Esophagus squamous epithelium (tissue), 5 donors: ENCODE measurements at places on chromosomes 4 and X.

DNA sequence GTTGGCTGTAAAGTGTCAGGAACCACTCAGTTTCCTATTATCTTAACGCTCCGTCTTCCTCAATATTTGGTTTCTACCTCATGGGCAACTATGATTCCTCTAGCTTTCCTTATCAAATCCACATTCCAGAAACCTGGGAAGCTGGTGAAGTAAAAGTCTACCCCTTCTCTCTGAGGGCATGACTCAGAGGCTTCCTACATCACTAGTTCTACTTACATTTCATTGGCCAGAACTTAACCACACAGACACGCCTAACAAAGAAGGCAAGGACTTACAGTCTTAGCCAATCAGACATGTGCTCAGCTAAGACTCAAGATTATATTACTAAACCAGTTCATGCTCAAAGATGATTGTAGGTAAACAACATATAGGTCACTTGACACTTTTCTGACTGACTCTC lies 30.4 kb downstream of the COX7B2 start:
- no peak for DNase-seq

GRCh38 chrX:153740631-153741222 lies 16.1 kb downstream of the ABCD1 start:
- DNase-seq: no peak

DNA sequence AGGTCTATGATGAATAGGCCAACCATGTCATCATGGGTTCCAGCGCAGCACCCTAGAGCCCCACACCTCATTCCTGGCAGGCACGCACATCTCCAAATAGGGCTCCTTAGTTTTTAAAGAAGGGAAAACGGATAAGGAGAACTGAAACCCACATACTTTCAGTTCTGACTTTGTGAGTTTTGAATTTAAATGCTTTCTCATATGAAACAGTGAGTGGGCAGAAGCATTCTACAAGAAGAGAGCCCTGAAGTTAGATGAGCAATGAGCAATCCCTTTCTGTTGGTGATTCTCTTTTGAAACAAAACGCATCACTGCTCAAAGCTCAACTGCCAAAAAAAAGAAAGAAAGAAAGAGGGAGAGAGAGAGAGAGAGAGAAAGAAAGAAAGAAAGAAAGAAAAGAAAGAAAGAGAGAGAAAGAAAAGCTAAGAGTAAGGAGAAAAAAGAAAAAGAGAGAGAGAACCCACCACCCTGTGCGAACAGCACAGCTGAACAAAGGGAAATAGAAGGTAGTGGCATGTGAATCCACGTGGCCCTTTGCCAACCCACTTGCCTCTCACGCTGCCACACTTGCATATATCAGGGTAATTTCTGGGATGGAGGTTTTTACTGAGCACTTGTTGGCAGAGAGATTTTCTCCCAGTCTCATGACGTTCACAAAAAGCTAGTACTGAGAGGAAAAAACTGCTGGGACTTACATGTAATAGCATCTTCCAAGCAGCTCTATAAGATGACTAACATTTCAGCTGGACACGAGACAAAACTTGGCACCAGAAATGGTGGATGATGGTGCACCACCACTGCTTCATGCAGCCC lies 31.0 kb downstream of the TMSB4X start:
- DNase-seq: no peak

GRCh38 chr4:97317671-97318070 lies 825.6 kb downstream of the STPG2 start:
- DNase-seq: no peak

DNA sequence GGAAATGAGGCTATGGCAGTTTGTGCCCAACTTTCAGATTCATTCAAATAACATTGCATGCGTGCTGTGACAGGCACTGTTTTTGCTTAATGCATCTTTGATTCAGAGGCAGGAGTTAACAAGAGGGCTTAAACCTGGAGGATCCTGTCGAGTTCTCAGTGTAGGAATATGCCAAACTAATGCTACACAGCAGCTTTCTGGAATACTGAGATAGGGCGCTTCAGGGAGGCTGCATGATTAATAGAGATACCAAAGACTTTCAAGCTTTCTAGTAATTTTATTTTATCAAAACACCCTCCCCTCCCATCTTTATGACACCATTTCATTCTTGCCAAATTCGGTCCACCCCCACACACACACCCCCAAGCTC lies 636 bp upstream of the TIMM8A start:
- DNase-seq: no peak

DNA sequence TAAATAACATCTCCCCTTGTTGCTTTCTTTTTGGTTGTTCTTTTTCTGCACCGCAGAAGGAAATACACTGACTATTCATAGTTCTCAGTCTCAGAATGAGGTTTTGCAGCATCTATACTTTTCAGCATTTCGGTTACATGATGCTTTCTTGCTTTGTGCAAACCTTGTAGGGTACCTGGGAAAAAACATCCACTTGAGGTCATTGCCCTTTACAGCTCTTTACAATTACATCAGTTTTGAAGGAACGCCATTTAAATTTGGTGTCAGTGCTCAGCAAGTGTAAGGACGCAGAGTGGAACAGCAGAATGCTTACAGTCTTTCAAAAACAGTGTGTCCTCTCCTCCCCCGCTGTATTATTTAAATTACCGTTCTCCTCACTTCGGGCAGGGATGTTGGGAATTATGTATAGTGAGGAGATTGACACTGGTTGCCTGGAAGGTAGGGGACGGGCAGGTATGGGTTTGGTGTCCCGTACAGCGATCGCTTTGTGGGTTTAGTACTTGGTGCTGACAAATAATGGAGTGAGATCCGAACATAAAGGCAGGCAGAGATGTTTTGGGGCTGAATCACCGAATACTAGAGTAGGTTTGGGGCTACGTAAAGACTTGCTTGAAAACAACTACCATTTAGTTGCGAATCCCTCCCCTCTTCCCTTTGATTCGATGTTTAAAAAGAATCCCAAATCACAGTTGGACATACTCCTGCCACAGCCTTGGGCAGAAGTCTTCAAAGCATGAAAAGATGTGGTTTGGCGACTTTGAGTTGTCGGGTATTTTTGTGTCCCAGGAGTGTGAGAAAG lies 2.0 kb upstream of the NKX3-2 start:
- DNase-seq: no peak

DNA sequence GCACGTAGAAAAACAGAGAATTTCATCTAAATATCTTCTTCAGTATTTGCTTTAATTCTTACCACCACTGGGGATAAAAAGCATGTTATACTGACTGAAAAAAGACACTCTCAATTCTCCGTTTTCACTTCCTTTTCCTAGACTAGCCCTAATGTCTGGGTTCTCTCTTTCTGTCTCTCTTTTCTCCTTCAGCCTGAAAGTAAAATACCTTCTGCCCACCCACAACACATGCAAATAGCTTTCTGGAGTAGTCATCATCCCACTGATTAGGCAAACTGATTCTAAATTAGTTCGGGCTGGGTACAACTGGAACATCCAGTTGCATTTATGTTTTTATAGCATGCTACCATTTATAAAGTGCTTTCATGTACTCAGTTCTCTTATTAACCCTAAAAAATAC lies 142.4 kb upstream of the ANKRD50 start:
- no peak for DNase-seq

DNA sequence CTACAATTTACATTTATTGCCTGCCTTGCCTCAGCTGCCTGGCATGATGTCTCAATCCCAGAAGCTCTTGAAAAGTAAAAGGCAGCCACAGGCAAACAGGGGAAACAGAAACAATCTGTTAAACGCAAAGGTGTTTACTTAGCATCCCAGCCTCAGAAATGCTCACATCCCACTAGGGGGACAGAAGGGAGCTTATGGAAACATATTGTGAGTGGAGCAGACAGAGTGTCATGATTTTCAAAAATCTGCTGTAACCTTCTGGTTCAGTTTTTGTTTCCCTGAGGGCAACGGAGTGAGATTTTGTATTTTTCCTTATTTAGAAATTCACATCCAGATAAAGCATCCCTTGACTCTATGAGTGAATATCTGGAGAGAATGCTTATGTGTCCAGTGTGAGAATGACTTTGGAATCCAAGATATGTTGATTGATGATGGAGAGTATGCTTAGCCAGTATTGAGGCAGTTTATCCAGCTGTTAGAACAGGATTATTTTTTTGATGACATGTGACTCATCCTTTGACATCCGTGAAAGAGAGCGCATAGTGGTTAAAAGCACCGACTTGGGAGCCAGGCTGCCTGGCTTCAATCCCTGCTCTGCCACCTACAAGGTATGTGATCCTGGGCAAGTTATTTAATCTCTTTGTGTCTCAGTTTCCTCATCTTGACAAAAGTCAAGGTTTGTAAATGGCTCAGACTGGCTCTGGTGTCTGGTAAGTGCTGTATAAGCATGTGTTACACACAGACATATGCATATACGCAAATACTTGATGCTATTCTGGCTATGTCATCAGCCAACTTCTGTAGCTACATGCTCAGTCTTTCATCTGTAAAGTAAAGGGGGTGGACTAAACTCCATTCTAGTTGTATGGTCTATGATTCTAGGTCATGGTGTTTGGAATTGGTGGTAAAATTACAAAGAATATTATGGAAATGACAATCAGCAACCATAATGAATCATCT lies 381.2 kb downstream of the RAPGEF2 start:
- DNase-seq: no peak

DNA sequence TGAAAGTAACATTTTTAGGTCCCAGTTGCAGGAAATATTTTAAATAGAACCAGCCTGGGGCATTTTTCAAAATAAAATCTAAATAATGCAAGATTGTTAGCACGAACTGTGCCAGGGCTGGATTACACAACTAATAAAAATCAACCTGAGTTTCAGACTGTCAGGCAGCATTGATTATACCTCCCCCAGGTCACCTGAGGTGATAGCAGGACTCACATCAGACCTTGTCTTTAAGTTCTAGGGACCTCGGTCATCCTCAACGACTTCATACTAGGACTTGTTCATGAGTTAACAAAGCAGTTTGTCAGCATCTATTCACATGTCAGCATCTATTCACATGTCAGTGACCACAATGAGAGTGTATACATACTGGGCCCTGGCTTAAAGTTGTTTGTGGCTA lies 8.7 kb upstream of the TEX13A start:
- DNase-seq: no peak
